ENCODE measurements at places on chromosomes 7 and 10.

GRCh38 chr10:106712988-106713387 lies 451.5 kb downstream of the SORCS1 start:
- no peak for DNase-seq

DNA sequence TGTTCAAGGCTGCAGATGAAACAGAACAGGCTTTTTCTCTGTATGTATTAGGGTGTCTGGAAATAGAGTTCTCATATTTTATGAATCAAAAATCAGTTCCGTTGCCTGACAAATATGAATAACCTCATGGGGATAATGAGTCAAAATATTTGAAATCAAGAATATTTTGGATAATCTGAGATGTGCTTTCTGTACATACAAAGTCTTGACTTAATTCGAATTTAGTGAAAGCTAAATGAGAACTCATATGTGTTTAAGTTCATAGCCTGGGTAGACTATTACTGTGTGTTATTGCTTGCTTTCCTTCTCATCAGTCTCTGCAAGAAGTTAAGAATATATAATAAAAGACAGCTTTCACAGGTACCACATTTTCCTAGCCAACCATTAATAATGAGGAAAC lies 689.0 kb downstream of the REEP3 start:
- no peak for DNase-seq

- no peak for DNase-seq
Observed at GRCh38 chr7:151424799-151425198, 15.0 kb upstream of the WDR86 start.

GRCh38 chr7:83643739-83644138 lies 5.2 kb downstream of the SEMA3E start:
- DNase-seq, result no peak

GRCh38 chr10:101062232-101063049 lies 652 bp downstream of the KAZALD1 start:
- DNase-seq, result peak; percentile 67

DNA sequence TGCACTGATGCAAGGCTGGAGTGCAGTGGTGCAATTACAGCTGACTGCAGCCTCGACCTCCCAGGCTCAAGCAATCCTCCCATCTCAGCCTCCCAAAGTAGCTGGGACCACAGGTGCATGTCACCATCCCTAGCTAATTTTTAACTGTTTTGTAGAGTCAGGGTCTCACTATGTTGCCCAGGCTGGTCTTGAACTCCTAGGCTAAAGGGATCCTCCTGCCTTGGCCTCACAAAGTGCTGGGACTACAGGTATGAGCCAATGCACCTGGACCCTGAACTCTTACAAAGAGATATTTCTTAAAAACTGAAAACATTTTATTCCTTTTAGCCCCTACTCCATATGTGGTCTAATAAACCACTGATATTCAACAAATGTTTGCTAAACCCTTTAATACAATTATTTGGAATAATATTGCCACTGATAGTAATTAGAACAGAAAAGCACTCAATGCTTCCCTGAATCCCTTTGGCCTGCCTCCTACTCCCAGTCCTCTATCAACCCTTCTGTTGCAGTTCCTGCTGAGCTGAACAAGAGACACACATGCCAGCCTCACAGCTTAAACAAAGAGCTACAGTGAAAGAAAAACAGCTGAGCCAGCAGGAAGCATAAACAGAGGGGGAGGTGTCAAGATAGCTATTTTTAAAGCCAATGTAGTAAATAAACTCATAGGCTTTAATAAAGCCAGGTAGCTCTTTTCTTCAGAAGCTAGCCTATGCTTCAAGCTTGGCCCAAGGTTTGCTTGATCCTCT lies 7.0 kb upstream of the GNAI1 start:
- no peak for DNase-seq

DNA sequence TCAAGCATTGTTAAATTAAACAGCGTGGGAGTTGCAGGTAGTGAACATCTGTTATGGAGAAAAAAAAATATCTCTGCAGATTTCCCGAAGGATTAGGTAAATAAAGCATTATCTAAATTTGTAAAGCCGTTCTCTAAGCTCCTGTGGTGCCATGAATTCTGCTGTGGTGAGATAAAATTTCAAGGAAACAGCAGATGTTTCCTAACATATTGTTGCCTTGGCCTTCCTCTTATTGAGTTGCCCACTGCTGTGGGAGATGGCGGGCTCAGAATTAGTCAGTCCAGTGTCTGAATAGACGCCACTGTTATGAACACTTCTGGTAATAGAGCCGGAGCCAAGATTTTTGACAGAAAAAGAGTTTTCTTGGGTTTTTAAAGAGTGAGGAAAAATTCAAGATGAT lies 82.6 kb upstream of the ELMO1 start:
- no peak for DNase-seq

DNA sequence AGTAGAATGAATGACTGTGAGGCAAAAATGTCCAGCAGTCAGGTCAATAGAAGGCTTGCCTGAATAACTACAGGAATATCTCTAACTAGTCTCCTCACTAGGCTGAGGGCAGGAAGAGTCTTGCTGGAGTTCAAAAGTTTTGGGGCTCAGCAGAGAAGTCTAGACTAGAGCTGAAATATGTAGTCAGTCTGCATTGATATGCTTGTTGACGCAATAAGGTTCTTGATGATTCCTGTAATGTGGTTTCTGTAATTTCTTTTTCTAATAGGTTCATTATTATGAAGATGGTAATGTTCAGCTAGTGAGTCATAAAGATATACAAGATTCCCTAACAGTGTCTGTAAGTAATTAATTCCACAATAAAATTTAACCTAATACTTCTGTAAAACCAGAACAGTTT lies 41.5 kb upstream of the ST7 start:
- DNase-seq, result no peak

DNA sequence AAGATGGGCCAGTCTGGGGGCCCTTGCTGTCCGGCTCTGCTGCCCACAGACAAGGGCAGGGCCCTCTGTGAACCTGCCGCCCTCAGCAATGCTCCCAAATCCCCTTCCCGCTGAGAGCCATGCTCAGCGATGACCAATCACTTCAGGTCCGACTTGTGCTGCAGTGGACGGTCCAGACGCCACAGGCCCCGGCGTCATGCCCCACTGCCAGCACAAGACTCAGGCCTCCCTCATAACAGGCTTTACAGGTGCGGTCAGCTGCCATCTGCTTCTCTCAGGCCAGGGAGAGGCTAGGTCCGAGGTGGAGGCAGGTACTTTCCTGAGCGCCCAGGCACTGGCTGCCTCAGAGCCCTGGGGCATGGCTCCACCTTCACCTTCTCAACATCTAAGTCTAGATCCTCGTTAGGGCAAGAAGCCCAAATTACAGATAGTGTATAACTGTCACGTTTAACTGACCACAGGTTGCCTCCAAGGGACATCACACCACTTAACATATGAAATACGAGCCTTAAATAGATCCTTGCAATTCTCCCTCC lies 393.2 kb downstream of the PTPRN2 start:
- no peak for DNase-seq

- peak; percentile 39 for DNase-seq
Observed at GRCh38 chr7:35036361-35037171, 719 bp downstream of the DPY19L1 start.

GRCh38 chr7:95501261-95501832 lies 15.6 kb downstream of the ASB4 start:
- DNase-seq, result peak; percentile 52

- no peak for DNase-seq
Observed at GRCh38 chr7:152354061-152354460, 81.7 kb downstream of the KMT2C start.

DNA sequence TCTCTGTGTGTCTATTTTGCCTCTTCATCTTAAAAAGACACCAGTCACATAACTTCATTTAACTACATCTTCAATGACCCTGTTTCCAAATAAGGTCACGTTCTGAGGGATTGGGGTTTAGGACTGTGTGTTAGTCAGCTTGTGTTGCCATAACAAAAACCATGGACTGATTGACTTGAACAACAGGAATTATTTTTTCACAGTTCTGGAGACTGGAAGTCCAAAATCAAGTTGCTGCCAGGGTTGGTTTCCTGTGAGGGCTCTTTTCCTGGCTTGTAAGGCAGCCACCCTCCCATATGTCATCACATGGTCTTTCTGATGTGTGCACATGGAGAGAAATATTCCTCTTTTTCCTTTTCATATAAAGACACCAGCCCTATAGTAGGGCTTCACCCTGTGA lies 55.3 kb downstream of the REEP3 start:
- no peak for DNase-seq

DNA sequence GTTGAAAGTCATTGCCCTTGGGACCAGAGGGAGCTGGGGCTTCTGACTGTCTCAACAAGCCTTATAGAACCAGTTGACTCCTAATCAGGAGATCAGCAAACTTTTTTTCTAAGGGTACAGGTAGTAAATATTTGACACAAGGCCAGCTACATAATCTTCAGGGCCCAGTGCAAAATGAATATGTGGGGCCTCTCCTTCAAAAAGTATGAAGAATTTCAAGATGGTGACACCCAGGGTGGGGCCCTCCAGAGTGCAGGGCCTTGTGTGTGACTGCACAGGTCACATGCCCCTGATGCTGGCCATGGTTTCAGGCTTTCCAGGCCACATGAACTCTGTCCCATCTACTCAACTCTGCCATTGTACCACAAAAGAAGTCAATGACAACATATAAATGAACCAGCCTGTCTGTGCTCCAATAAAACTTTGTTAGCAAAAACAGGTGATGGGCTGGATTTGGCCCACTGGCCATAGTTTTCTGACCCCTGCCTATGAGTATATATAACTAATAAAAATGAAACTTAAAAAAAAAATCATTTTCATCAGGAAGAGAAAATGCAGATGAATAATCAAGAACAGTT lies 6.1 kb downstream of the MMRN2 start:
- no peak for DNase-seq
